ENCODE measurements at places on chromosomes 12 and 14.

DNA sequence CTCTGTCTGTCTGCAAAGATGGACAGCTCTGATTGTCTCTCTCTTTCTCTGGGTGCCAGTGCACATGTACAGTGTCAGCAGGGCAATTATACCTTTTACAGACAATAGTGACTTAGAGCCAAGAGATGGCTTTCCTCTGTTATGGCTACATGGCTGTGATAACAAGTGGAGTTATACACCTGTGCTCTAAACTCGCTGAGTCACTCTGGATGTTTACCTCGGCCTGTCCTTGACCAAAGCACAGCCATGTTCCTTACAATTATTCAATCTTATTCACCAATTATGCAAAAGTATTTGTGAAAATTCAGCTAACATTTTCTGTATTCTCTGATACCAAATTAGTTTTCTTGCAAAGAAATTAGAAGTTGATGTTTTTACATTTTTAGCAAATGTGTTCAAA is 475.5 kb upstream of the CCDC196 start:
- DNase-seq = no peak

- DNase-seq = no peak
These were observed 21.3 kb downstream of the GPR68 start for GRCh38 chr14:91223028-91223783.

GRCh38 chr12:88206601-88207000 is 64.5 kb downstream of the TMTC3 start:
- no peak for DNase-seq

GRCh38 chr12:27142101-27142721 is 59.8 kb upstream of the C12orf71 start:
- peak; percentile 68 for DNase-seq

- DNase-seq = no peak
These were observed 87.8 kb downstream of the BBS10 start for GRCh38 chr12:76260390-76260748.

DNA sequence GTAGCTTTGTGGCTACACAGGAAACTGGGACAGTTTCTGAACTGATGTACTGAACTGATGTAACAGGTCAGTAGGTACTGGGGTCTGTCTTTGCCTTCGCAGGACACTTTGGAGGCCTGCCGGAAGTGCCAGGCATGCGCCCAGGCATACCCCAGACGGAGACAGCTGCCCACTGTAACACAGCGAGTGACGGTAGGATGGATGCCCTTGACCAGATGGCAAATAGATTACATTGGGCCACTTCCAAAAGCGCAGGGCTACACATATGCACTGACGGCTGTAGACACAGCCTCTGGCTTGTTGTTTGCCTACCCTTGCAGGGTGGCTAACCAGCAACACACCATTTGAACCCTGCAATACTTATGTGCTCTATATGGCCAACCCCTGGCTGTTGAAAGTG is 94.1 kb upstream of the TMPO start:
- no peak for DNase-seq

- DNase-seq = no peak
These were observed 24.9 kb downstream of the FBXO21 start for GRCh38 chr12:117165342-117165741.

- no peak for DNase-seq
These were observed 27.8 kb upstream of the PNMA1 start for GRCh38 chr14:73741876-73742519.

- no peak for DNase-seq
These were observed 10.2 kb downstream of the VCPKMT start for GRCh38 chr14:50106178-50106577.

- no peak for DNase-seq
These were observed 80.5 kb upstream of the TMCC3 start for GRCh38 chr12:94730847-94731246.

DNA sequence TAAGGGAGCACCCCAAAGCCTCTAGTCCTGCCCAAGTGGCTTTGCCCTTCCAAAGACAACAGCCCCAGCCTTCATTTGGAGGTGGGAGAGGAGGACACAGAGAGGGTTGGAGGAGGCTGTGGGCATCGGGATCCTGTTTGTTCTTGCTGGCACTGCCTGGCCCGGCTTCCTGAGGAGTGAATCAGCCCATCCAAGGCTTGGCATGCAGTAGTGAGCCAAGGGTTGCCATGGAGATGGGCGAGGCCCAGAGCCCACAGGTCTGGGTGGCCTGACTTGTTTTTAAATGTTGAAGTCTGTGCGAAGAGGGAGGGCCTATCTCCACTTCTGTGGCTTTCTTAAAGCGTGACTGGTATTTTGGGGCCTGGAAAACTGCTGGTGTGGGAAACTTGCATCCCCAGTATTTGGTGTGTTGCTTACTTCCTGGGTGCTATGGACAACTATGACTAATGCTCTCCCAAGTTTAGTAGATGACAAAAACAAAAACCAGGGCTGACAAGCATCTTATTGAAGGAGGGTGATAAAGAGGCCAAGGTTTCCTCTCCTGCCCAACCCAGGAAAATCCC is 15.8 kb downstream of the CD9 start:
- DNase-seq = no peak

Data from NAMALWA (cell line).